ENCODE measurements at places on chromosomes 12 and 14.
A peak's percentile ranks its signal among the peaks of the same experiment; 100 is the strongest.

DNA sequence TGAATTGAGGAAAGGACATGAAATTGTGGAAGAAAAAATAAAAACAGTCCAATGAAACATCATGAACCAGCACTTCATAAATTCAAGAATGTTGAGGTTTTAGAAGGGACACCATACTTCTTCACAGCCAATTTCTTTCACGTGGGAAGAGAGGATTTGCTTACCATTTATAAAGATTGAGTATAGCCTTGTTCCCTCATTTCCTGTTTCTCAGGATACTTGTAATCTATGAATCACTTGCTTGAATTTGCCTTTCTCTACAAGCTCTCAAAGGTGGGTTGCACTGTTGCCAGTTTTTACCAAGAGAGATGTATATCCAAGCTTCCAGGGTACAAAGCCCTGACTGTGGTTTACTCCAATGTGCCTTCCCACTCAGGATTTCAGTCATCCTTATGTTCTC lies 116.1 kb downstream of the DUSP6 start:
- no peak for DNase-seq

DNA sequence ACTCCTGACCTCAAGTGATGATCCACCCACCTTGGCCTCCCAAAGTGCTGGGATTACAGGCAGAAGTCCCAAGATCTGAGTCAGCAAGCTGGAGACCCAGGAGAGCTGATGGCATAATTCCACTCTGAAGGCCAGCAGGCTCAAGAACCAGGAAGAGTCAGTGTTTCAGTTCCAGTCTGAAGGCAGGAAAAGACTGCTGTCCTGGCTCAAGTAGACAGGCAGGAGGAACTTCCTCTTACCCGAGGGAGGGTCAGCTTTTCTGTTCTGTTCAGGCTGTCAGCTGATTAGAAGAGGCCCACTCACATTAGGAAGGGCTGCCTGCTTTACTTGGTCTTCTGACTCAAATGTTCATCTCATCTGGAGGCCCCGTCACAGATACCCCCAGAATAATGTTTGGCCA lies 206.0 kb upstream of the MYL2 start:
- no peak for DNase-seq

DNA sequence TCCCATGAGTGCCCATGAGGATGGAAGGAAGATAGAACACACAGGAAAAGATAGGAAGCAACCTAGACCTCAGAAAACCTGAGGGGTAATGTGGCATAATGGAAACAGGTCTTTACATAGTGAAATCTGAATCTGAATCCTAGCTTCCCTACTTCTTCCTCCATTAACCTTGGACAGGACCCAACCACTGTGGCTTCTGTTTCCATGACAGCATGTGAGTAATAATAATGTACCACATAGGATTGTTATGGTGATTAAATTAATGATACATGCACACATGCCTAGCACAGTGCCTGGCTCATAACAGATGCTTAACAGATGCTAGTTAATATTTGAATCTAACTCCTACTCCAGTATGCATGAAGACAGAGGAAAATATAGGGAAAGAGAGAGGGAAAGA lies 11.2 kb downstream of the TTC9 start:
- DNase-seq = no peak

GRCh38 chr14:82689948-82690347 lies 1156.3 kb upstream of the SEL1L start:
- DNase-seq = no peak

DNA sequence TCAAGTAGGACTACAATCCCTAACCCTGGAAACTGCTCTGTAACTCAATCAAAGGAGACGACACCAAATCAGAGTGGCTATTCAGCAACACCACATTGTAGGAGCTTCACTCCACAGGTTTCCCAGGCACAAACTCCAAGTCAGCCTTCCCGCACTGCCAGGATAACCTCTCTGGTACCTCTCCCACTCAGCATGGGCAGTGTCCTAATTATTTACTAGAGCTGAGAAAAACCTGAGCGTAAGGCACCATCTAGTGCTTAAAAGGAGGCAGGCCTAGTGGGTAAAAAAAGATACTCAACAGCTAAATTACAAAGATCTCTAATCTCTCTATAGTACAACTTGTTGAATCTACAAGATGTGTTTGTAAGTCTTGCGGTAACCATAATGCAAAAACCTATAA lies 36.1 kb downstream of the PARP11 start:
- no peak for DNase-seq

DNA sequence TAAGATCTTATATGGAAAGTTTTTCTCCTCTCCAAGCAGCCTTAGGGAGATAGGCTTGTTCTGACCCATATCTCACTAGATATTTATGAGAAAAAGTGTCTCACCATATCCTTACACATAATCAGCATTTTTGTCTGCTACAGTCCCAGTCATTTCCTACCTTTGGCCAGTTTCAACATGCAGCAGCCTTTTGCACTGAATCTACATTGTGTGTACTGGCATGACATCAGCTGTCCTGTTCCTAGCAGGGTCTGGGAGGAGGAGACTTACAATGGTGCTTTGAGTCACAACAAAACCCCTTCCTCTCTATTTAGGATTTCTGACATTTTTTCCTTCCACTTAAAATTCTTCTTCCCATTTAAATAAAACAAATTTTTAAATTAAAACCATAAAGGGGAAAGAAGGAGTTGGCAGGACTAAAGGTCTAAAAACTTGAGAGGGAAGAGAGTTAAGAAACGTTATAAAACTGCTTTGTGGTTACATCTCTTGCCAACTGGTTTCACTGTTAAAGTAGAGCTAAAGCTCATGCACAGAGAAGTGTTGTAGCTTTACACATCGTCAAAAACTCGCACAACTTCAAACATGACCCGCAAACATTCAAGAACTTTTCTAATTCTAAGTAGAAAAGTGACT lies 53.3 kb upstream of the CERS5 start:
- peak; percentile 91 for DNase-seq

GRCh38 chr14:74611650-74612349 lies at the start of gene LTBP2:
LTBP2 (minus strand) TSS chr14:74612237; CDS start chr14:74611944, 293 bp downstream.
- DNase-seq = no peak

DNA sequence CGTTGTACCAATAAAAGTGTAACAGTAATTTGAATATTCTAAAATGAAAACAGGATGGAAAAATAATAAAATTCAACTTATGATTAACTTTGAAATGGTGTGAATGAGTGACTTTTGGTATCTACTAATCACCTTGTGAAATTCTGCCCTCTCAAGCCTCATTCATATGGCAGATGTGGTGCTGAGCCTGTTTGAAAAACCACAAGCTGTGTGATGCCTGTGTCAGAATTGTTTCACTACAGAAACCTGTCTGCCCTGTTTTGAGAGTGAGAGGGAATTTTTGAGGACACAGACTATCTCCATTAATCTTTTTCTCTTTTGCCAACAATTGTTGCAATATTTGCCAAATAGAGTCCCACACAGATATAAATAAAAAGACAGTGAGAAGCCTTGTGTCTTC lies 3.9 kb upstream of the RNU6-7 start:
- DNase-seq = peak; percentile 8

DNA sequence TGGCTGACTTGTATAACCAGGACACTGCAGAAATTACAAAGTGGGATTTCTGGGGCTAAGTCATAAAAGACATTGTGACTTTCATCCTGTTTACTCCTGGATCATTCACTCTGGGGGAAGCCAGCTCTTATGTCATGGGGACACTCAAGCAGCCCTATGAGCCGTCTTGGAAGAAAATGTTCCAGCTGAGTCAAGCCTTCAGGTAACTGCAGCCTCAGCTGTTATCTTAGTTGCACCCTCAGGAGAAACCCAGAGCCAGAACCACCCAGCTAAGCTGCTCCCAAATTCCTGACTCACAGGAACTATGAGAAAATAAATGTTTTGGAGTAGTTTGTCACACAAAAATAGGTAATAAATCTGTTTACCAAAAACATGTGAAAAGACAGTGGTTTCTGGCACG lies 43.1 kb upstream of the GXYLT1 start:
- DNase-seq = no peak

- no peak for DNase-seq
Observed at GRCh38 chr12:19639781-19640415, 200.6 kb downstream of the AEBP2 start.

GRCh38 chr12:7142056-7142644 lies 12.0 kb downstream of the CLSTN3 start:
- peak; percentile 64 for DNase-seq

DNA sequence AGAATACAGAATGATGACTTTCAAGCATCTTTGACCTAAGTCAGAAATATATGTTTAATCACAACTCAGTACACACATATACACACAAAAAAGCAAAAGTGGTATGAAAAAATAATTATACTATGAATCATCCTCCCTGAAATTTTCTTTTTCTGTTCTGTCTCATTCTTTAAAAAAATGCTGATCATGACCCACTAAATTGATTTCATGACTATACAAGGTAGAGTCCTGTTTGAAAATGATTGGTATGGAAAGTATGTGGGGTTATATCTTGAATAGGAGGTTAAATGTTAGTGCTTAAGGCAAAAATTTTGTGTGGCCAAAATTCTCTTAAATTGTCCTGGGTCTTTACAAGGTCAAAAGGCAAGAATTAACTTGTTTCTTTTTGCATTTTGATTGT lies 80.4 kb downstream of the SUDS3 start:
- DNase-seq = no peak

DNA sequence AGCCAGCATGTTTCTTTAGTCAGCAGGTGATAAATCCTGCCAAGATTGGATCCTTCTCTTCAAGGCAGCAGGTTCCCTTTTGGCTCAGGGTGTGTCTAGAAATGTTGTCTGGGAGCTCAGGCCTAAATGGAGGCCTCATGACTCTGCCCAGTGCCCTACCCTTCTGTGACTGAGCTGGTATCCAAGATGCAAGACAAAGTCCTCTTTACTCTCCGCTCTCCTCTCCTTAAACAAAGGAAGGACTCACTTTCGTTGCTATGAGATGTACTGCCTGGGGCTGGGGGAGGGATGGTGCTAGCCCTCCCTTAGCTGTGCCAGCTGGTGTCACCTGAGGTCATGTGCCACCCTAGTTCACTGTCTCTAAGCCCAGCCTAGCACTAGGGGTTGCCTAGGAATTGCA lies 13.8 kb upstream of the TMPRSS12 start:
- no peak for DNase-seq

Measured in activated CD4-positive, alpha-beta T cell treated with anti-CD3 and anti-CD28 coated beads, Interleukin-2, Interleukin-6, amounts not matched to agents 100 ng/mL and 50 ng/mL, durations not matched to agents 16 hours and 8 hours (primary cell).